GM23248 (cell line): ENCODE measurements at places on chromosomes 11 and 22. TPM values are rescaled to one million over a fixed set of nuclear protein-coding genes. Genes with fewer than 3 reads are reported as not detected.

Gene TMEM191C
- total RNA-seq, result 0.32 TPM in 1 of 2 replicates, not detected in the other

Gene OOSP2
- not detected in 2 replicates for total RNA-seq

GRCh38 chr22:47063071-47063509 lies 300.6 kb downstream of the TBC1D22A start:
- DNase-seq, result no peak

DNA sequence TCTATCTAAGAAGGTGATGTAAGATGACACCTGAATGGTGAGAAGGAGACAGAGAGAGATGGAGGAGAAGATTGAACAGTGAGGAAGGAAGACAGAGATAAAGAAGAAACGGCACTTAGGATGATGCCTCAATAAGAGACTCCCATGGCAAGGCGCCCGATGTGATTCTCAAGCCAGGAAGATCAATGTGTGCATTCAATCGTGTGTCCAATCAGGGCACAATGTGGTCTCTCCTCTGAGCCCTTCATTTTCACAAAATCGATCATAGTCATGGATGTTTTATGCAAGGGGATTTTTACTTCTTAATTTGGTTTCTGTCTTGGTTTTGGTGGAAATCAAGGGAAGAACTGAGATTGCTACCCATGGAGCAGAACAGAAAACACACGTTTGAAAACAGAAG lies 19.9 kb upstream of the TMPRSS13 start:
- DNase-seq, result no peak

DNA sequence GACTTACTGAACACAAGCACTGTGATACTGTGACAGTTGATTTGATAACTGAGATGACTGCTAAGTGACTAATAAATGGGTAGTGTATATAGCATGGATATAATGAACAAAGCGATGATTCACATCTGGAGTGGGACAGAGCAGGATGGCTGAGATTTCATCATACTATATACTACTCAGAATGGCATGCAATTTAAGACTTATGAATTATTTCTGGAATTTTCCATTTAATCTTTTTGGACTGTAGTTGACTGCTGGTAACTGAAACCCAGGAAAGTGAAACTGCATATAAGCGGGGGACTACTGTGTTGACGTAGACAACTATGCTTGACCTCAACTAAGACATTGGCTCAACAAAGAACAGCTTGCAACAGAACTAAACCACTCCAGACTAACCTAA lies 20.0 kb upstream of the NUCB2 start:
- DNase-seq, result peak; percentile 96

DNA sequence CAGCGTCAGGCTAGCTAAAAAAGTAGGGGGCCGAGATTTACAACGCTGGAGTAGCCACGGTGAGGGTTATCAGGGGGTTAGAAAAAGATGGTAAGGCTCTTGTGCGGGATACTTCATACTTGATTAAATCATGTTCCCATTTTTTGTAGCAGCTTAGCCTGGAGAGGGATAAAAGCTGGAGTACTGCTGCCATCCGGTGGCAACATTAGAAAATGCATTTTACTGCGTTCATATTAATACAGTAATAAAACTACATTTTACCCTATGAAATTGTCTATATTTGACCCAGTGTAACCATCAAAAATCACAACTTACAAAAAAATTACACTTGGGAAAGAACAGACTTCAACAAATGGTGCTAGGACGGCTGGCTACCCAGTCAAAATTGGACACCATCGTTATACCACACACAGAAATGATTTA lies 17.3 kb downstream of the RPUSD4 start:
- DNase-seq, result peak; percentile 72
